ENCODE measurements at places on chromosomes 2 and 18. TPM values are rescaled to one million over a fixed set of nuclear protein-coding genes. Genes with fewer than 3 reads are reported as not detected.

GRCh38 chr18:58269931-58270330 lies 225.9 kb downstream of the NEDD4L start:
- H3K36me3 ChIP-seq: no peaks in the 10 kb centered on the region
- no peaks in the 10 kb centered on the region for H3K27me3 ChIP-seq
- DNase-seq: peak; percentile 77
- H3K27ac ChIP-seq: no peak overlapping the region
- H3K4me1 ChIP-seq: peaks cover 40% of the 10 kb centered on the region

DNA sequence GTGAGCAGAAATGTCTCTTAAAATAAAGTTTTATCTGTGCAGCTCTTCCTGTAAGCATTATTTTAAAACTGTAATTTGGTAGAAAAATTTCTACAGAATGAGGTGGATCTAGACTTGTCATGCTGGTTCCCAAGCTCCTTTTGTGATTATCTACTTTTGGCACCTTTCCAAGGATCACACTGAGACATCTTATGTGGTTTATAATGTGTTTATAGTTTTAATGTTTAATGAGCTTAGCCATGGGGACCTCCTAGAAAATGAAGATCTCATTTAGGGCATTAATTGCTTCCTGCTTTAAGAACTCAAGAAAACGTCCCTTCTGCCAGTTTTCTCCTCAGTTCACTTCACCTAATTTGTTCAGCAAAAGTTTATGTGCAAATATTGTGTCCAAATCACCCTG lies 468.4 kb downstream of the SUCLG1 start:
- no peak for DNase-seq
- H3K4me1 ChIP-seq: no peaks in the 10 kb centered on the region
- H3K36me3 ChIP-seq: no peaks in the 10 kb centered on the region
- no peak overlapping the region for H3K27ac ChIP-seq
- no peaks in the 10 kb centered on the region for H3K27me3 ChIP-seq
- H3K4me3 ChIP-seq: no peak overlapping the region

- peaks cover 3% of the 10 kb centered on the region for H3K4me1 ChIP-seq
- no peak for DNase-seq
- H3K27me3 ChIP-seq: no peaks in the 10 kb centered on the region
- no peak overlapping the region for H3K27ac ChIP-seq
These were observed 44.3 kb upstream of the EHBP1 start for GRCh38 chr2:62661263-62661635.

The FER1L5 gene
- polyA plus RNA-seq: 0.16 TPM

- no peaks in the 10 kb centered on the region for H3K4me1 ChIP-seq
- no peak for DNase-seq
- H3K27me3 ChIP-seq: no peaks in the 10 kb centered on the region
- H3K27ac ChIP-seq: no peak overlapping the region
- no peak overlapping the region for H3K4me3 ChIP-seq
These were observed 51.7 kb downstream of the TMEM163 start for GRCh38 chr2:134667081-134667480.

The TCF7L1 gene
- polyA plus RNA-seq: 12.3 TPM

DNA sequence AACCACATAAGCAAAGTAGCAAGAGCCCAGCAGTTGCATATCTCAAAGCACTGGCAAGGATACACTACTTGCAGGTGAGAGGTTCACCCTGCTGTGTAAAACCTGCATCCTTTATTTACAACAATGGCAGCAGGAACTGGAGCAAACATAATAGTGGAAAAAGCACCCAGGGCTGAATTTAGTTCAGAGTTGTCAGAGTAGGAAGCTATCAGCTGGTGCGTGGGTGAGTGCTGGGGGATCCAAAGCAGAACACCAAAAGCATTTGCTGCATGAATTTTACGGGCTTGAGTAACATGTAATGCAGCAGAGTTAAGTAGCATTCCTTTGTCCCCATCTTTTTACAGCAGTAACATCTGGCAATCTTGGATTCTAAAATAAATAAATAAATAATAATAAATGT lies 73.5 kb upstream of the SRD5A2 start:
- no peak overlapping the region for H3K4me3 ChIP-seq
- H3K27ac ChIP-seq: no peak overlapping the region
- H3K36me3 ChIP-seq: no peaks in the 10 kb centered on the region
- H3K27me3 ChIP-seq: no peaks in the 10 kb centered on the region
- no peaks in the 10 kb centered on the region for H3K4me1 ChIP-seq

DNA sequence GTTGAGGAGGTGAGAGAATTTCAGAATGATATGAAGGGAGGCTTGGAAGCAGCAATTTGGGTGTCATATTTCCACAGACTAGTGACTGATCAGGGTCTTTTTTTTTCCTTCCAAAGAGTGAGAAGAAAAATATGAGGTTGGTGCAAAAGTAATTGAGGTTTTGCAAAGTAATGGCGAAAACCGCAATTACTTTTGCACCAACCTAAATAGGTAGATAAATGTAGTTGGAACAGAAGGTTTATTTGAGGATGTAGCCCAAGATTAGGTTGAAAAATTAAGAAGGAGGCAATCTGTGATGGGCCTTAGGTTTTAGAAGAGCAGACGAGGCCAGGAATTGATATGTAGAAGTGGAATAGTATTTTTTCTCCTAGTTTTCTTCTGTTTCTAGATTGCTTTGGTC lies 7.8 kb upstream of the LTBP1 start:
- H3K4me1 ChIP-seq: no peaks in the 10 kb centered on the region
- no peak for DNase-seq
- no peaks in the 10 kb centered on the region for H3K36me3 ChIP-seq
- H3K27me3 ChIP-seq: no peaks in the 10 kb centered on the region

The RPL31 gene
- 3,995 TPM for polyA plus RNA-seq

All from lung (tissue), 17 donors.